ENCODE measurements at places on chromosomes 6 and 20.

DNA sequence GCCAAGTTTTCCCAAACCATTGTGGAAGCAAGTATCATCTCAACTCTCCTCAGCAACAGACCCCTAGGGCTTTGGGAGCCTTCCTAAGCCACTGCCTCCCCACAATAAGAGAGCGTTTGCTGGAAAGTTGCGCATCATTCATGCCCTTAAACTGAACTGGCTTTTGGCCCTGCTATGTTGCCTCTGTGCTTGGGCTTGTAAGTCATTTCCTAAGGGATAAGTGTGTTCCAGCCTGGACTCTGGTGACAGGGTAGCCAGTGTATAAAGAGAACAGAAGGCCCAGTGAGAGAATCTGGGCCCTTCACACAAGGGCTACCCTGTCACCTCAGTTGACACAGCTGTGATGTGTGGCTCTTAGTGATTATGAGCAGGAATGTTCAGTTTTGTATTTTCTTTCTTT is 77.8 kb downstream of the COL9A1 start:
- no peak for DNase-seq

- no peak for DNase-seq
Measured at GRCh38 chr20:55471052-55472006, 534.0 kb downstream of the CBLN4 start.

DNA sequence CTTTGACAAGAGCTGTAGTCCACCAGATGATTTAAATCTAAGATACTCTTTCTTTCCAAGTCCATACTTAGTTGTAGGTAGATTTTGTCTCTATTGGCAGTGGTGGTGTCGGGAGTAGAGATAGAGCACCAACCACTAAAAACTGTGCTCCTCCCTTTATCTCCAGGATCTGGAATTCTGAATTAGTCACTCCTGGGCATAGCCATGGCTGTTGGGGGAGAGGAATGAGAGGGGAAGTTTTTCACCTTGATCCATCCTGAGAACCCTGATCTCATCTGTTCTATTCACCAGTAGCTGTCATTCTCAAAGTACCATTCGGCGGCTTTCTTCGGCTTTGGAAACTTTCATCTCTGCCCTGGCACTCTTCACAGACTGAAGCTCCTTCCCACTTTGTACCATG is 35.6 kb upstream of the NKX2-4 start:
- DNase-seq = no peak

DNA sequence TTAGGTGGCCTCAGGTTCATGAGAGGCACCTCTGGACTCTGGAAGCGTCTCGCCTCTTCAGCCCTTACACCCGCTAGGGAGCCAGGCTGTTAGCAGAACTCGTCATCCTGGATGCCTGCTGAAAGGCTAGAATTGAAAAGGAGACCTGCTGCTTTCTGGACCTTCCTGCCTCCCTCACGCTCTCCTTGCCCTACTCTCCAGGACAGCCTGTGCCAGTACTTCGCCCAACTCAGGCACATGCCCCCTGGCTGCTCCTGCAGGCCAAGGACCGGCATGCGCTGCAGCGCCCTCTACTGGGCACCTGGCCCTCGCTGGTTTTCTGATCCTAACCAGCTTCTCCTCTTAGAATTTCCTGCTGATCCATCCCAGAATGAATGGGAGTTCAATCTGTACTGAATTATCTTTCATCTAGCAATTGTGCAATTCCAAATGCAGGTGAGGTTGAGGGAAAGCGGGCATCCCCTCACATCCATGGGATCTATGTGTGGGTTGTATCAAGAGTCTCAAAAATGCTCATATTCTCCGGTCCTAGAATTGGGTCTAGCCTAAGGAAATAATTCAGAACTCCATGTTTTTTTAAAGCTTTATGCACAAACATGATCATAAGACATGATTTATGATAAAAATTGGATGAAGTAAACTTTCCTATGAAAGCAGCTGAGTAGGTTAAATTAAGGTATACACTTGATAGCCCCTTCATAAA is 78.0 kb downstream of the PTPN1 start:
- DNase-seq = peak; percentile 75

DNA sequence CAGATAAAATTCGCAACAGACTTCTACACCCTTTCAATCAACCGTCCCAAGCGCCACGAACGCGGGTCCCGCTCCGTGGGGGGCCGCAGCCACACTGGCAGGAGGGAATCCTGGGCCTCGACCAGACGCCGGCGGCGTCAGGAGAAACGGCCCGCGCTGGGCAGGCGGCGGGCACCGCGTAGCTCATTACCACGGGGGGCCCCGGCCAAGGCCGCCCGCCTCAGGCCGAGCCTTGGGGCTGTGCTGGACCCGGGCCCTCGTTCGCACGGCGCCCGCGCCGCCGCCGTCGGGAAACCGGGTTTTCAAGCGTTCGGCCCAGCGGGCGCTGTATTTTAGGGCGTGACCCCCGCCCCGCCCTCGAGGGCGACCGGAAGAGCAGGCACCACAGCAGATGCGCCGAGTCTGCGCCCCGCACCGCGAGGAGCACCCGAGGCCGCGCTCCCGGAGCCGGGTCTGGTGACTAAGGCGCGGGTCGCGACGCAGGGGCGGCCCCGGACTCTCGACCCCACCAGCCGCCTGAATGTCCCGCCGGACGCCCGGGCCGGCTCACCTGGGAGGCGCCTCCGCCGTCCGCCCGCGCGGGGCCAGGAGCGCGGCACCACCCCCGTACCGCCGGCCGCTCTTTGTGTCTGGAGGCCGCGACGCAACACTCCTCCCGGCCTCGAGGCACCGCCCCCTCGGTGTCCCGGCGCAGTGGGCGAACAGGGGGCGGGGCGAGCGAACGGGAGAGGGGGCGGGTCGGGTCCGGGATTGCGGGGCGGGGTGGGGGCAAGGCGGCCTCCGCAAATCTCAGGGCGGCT is at the start of gene NINL:
Gene NINL (minus strand): TSS at position 627 of the 800 bp plus-strand sequence. CDS start 58,944 bp downstream, outside the sequence.
- DNase-seq = peak; percentile 11

DNA sequence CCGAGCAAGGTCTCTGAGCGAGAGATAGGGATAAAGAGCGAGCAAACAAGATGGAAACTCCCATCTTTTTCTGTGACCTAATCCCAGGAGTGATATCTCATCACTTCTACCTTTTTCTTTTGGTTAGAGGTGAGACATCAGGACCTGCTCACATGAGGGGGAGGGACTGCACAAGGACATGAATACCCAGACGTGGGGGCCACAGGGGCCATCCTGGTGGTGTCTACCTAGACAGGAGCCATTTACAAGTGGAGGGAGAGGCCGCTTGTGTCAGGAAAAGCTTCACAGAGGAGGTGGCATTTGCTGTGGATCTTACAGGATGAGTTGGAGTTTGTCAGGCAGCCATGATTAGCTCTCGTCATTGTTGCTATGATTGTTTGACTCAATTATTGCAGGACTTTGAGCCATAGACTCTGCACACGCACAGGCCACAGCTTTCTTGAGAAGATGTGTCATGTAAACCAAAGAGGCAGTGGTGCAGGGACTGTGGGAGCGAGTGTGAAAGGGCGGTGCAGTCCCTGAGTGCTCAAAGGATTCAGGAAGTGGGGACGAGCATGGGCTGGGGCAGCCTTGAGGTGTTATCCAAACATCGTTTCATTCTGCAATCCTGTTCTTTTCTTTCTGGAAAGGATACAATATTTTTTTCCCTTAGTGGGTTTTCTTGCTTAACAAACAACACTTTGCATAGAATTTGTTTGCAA is 7.7 kb downstream of the NPEPL1 start:
- DNase-seq = no peak

DNA sequence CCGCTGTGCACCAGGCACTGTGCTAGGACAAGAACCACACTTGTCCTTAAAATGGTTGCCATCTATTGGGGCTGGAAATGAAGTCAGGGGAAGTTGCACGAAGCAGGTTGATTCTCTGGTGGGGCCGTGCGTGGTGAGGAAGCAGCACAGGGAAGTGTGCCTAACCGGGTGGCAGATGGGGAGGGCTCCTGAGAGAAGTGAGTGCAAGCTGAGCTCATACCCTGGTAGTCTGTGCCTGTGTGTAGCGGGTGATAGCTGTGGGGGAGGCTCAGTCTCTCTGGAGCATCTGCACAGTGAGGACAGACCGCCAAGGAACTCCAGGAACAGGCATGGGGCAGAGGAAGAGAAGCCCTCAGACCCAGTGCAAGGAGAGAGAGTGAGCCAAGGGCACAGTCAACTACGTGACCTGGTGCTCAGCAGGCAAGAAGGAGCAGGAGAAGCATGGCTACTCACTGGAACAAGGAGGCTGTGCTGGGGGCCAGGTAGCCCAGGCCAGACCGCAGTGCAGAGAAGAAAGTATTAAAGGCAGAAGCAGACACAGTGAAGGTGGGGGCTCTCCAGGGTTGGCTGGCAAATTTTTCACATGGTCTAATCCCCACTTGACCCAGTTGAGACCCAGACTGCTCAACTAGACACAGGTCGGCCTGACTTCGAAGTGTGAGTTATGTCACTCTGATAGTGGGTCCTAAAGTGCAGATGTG is 155.0 kb downstream of the CDH26 start:
- no peak for DNase-seq

DNA sequence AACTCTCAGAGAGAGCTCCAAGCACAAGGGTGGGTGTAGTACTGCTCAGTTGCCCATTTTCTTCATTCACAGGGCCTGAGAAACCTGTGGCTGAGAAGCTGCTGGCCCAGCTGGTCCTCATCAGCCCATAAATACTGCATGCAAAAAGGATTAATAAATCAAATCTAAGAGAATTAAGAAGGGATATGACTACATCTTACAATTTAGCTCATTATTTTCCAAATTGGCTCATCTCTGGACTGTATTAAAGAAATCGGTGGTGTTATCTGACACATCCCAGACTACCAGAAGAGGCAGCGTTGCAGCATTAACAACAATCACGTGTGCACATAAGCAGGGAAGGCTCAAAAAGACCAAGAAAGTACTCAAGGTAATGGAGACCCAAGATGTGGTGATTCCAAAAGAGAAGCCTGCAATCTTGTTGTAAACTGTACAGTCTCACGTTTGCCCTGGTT is 90.7 kb downstream of the CD24 start:
- no peak for DNase-seq

DNA sequence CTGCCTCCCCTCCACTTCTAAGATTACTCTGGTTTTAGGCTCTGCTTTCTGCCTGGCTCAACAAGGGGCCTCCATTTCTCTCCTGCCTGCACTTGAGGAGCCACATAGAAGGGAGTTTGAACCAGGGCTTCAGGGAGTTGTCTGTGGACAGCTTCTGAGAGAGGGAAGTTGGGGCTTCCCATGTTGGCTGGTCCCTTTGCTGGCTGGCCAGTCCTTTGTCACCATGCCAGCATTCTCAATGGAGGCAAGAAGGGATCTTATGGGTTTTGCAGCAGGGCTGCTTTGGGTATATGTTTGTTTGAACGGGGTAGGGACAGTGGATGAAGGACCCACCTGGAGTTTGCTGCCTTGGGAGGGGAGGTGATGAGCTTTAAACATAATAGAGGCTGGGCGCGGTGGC is 124.9 kb downstream of the CARMIL1 start:
- DNase-seq = no peak

- DNase-seq = no peak
Measured at GRCh38 chr6:91626911-91627310, 1040.0 kb upstream of the MAP3K7 start.

GRCh38 chr6:44100088-44100550 is 27.1 kb downstream of the MRPL14 start:
- no peak for DNase-seq

DNA sequence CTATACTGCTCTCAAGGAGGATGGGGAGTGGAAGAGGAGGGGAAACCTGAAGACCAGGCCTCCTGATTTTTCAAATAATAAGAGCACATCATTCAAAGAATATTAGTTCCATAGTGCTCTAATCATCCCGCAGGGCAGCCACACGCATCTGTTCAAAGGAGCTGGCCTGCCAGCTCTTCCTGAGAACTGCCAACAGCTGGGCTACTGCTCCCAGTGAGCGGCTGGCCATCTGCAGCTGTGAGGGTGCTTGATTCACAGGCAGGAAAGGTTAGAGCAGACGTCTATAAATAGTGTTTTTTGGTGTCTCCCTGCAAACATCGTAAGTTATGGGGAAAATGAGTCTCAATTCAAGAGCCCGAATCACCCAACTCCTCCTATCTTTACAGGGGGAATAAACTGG is 17.3 kb downstream of the NSFL1C start:
- DNase-seq = no peak

DNA sequence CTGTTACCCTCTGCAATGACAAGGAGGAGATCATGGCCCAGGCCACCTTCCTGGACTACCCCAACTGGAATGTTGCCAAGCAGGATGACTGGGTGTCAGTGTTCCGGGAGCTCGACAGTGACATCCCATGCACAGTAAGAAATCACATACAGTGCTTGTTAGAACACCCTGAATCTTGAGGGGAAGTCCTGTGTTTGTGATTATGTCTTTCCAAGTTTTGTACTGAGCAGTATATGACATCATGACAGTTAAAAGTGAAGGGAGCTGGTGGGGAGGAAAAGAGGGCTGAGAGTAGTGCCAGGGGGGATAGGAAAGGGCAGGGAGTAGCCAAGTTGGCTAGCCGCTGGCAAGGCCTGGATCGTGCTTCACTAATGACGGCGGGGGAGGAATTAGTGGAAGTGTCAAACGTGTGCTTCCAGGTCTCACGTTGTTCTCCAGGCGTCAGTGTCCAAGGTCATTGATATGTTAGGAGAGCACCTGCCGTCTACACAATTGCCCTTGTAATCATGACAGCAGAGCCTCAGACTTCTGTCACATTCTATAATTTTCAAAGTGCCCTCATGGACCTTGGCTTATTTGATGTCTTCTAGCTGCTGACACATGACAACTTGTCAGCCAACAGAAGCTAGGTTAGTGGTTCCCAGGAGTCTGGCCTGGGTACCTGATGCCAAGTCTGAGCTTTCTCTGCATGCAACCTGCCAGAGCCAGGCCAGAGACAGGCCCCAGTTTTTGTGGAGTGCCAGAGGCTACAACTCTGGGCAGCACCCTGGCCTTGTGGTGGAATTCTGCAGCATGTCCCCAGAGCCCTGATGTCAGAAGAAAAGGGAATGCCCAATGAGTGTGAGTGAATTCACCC is 18.8 kb downstream of the CFAP61 start:
- DNase-seq = no peak

DNA sequence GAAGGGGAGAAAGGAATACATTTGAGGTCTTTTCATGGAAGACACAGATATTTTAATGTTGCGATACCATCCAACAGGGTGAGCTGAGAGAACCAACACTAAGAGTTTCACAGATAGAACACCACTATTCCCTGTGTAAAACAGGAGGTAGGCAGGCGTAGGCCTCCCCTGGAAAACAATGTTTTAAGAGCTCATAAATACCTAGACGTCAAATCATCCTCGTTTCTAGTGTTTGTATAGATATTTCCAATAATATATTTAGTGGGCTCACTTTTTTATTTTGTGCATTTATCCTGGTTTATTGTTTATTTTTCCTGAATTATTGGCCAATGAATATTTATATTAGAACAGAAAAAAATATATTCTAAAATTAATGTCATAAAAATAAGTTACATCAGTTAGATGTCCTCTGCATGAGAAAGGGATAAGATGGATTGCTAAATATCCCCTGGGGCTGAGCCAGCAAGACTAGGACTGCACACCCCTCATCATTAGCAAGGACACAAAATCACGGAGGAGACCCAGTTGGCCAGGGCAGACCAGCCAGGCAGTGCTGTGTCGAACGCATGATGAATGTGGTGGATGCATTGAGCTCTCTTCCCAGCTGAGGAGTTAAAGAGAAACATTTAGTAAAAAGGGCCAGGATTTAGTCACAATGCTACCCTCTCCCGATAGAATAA is 380.5 kb downstream of the C6orf118 start:
- DNase-seq = no peak

- DNase-seq = no peak
Measured at GRCh38 chr6:15875797-15876196, 213.0 kb upstream of the DTNBP1 start.

Data from memory B cell (primary cell).